ENCODE measurements at places on chromosomes 16 and 17.

GRCh38 chr17:48907713-48908046, 527 bp upstream of the UBE2Z start:
- no peak for DNase-seq

DNA sequence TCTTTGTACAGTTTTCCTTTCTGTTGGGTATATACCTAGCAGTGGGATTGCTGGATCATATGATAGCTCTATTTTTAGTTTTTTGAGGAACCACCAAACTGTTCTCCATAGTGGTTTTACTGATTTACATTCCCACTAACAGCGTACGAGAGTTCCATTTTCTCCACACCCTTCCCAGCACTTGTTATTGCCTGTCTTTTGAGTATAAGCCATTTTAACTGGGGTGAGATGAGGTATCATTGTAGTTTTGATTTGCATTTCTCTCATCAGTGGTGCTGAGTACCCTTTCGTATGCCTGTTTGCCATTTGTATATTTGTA, 887 bp upstream of the EVI2B start:
- DNase-seq, result no peak

DNA sequence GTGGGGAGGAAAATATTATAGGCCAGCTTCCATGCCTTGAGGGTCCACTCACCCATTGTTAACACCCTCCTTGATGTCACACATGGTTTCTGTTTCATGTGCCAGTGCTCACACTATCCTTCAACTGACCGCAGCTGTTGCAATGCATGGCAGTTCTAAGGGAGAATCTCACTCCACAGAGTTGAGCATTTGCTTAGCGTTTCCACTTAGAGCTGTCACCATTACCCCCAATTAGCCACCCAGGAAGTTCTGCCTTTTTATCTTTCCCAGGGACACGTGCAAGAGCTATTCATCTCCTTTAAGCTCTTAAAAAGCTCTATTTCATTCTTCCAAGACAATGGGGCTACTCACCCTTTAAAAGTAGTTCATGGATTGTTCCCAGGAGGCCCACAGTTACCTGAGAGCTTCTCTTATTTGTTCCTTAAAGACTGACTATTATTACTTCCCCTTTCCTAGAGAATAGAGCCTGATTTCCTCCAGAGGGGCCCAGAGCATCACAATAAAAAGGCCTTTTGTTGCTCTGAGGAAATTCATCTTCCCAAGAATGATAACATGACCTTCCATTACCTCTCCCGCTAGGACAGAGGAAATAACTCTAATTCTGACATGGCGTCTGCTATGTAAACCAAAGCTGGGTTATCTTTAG, 126.8 kb downstream of the CACNG3 start:
- DNase-seq, result no peak

DNA sequence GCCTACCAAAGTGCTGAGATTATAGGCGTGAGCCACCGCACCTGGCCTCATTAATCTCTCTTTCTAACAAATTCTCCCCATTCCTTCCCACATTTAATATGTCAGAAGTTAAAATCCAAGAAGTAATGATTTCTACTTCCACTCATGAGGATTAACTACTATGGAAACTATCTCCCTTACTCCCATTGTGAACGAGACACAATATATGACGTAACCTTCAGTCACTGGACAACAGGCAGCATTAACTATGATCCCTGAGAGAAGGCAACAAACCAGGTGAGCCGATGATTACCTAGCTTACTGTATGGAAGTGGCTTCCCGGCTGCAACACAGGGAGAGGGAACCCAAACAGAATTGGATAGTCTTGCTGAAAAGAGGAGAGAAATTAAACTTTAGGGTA, 20.0 kb downstream of the GLG1 start:
- DNase-seq, result no peak

- DNase-seq, result no peak
Observed at GRCh38 chr17:43399839-43400328, 1.1 kb downstream of the ARL4D start.

DNA sequence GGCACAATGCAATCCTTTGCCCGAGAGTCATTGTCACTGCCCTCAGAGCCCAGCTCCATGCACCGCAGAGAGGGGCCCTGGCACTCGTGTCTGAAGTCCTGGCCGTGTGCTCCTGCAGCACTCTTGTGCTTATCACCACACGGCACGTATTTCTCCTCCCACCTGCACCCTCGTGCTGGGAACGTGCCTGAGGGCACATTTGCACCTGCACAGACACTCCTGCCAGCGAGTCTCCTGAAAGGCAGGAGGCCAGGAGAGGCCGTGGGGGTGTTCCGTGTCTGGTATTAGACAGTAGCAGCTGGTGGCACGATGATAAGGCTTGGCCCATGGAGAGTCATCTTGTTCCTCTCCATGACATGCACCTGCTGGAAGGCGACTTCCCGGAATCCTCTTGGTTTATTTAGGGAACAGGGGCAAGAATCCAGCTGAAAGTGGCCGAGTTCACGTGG, 3.4 kb upstream of the ACSF3 start:
- DNase-seq, result no peak

- no peak for DNase-seq
Observed at GRCh38 chr17:79683365-79683764, 47.4 kb upstream of the ENPP7 start.

DNA sequence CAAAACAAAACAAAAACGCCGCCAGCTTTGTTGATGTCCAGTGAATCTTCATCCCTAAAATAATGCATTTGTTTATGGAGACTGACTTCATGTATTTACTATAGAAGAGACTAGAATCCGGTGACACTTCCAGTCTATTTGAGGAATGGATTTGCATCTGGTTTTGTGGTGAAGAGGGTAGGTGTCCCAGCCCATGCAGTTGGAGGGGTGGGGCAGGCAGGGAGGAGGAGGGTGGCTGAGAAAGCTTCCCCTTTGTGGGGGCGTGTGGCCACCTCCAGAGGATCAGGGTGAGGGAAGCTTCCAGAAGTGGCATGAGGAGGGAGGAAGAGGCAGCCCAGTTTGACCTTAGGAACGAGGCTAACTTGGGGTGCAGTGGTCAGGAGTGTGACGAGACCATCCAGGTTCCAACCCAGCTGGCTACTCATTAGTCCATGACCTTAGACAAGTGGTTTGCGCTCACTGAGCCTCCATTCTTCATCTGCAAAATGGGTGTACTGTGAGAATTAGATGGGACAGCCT, 69.5 kb downstream of the CMIP start:
- DNase-seq, result no peak

DNA sequence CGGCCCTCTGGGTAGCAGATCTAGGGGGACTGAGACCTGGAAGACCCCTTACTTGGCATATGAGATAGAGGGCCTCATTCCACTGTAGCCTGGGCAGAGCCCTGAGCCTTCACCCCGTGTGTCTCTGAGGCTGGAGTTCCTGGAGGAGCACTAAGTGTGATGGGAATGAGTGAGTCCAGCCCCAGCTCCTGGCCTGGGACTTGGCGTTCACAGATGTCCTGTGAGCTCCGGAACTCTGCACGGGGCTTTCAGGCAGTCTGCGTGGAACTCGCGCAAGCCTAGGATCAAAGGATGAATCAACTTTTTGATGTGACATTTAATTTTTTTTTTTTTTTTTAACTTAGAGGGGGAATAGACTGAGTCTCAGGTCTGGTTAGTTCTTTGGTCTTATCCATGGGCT, 1.8 kb downstream of the NKD1 start:
- no peak for DNase-seq

DNA sequence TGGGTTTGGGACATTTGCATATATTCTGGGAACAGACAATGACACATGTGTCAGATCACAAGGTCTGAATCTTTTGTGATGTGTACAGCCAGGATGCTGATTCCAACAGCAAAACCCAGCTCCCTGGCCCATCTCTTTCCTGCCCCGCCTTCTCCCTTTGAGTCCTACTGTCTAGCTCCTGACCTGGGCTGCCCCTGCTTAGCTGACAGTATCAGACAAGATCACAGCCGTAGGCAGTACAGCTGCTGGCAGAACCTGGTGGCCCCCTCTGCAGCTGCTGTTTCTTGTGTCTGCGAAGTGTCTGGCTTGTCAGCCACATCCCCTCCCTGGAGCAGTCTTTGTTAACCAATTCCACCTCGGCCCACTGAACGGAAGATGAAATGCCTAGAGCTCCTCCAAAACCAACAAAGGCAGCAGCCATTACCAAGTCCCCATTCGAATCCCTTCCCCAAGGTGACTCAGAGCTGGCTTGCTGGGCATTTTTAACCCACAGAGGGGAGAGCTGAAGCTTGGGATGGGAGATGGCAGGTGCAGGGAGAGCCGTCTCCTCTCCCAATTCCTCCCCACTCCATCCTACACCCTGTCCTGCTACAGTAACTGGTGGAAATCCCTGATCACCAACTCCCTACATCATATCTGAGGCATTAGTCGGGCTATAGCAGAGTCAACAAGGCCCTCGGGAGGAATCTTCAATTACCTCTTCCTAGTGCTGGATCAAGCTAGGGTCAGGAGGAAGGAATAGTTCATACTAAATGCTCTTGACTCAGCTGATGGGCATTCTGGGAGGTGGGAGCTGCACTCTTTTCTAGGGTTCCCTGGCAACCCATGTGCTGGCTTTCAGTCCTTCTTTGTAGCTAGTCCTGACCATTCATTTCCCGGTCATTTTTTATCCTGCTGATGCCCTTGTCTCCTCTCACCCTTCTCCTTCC, 5.8 kb downstream of the PIPOX start:
- no peak for DNase-seq

GRCh38 chr17:16477255-16477654, 14.7 kb downstream of the LRRC75A start:
- DNase-seq, result no peak

- DNase-seq, result no peak
Observed at GRCh38 chr17:2453866-2454265, 53.0 kb upstream of the MNT start.

GRCh38 chr17:77124192-77124889, 16.4 kb upstream of the SEC14L1 start:
- DNase-seq, result no peak

- DNase-seq, result no peak
Observed at GRCh38 chr16:53971616-53972015, 267.7 kb downstream of the FTO start.

DNA sequence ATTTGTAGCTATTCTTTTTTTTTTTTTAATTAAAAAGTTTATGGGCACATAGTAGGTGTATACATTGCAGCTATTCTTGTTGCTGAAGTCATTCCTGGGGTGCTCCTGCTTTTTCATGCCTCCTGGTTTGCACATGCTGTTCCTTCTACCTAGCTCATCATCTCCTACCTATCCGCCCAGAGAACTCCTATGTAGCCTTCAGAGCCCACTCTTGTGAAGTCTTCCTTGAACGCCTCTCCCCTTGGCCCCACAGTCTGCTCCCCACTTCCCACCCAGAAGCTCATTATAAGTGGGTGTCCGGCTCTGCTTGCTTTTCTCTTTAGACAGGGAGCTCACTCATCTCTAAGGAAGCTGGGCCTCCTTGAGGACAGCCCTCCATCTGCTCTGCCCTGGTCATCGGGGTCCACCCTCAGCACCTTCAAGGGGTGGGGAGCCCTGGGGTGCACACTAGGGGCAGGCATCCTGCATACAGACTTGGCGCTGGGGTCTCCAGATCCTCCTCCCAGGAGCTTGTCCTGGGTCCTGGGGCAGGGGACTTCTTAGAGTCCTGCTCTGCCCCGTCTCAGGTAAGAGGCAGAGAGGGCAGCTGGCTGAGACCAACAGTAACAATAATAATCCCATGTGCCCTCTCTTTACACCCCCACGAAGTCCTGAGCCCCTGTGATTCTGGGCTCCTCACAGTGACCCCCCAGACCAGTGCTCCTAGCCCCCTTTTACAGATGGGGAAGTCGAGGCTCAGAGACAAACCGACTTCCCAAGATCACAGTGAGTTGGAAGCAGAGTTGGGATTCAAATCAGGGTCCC, 3.5 kb upstream of the B9D1 start:
- DNase-seq, result no peak

- DNase-seq, result no peak
Observed at GRCh38 chr16:58732545-58733247, 1.4 kb downstream of the GOT2 start.

- DNase-seq, result no peak
Observed at GRCh38 chr17:49513641-49514040, 18.5 kb downstream of the NGFR start.

DNA sequence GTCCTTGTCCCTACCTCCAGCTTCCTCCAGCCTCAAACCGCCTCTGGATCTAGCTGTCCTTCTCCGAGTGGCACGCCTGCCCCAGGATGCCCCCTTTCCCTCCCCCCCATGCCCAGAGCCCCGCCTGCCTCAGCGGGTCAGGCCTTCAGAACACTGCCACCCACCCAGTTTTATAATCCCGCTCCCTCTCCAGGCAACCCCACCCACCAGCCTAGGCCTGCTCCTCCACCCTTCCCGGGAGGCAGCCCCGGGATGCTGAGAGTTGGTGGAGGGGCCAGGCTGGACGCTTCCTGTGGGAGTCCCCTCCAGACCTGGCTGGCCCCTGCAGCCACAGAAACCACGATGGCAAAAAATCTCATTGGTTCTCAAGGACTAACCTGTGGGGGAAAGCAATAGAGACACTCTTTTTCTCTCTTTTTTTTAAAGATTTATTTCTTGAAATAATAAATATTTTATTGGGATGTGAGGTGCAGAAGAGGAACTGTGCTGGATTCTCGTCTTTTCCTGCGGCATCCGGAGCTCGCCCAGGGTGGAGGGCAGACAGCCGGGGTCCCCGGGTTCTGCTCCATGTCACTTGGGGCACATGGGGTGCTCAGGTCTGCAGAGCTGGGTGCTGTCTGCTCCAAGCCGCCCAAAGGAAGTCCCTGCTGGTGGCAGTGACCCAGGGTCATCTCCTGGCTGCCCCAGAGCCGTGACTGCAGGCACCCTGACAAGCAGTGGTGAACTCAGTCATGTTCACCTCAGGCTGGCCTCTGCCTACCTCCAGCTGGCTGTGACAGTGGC, 81.9 kb downstream of the MGAT5B start:
- no peak for DNase-seq

GRCh38 chr16:24820522-24820921, 25.2 kb upstream of the SLC5A11 start:
- no peak for DNase-seq

DNA sequence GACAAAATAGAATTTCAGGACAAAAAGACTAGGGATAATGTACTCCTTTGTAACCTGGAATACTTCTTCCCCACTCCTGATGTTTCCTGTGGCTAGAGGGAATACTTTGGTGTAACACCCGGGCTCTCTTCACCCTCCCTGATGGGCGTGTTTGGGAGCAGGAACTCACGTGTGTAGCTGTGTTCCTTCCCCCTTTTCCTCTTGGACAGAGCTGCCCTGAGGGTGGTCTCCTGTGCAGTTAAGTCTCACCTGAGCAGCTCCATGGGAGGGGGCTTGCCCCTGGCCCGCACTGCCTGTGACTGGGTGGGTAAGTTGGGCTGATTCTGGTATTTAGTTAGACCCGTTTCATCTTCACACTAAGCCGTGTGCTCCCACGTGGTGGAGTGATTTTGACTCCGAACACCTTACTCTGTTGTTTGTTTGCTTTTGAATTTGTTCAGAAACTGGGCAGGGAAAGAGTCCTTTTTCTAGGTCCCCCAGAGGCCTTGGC, 87.9 kb downstream of the OR1D5 start:
- DNase-seq, result no peak

DNA sequence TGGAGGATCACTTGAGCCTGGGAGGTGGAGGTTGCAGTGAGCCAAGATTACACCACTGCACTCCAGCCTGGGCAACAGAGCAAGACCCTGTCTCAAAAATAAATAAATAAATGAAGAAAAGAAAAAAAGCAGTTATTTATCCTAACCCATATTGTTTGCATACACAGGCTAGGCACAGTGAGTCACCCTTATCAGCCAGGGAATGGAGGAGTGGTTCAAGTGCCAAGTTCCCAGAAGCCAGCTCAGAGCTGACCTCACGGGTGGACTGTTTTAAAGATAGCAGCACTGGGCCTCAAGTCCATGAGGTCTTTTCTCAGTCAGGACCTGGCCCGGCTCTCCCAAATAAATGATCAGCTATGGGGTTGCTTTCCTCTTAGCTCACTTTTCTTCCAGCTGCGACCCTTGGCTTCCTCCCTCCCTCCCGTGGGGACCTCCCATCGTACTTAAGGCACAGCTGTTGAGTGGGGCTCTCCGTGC, 22.6 kb upstream of the MGAT5B start:
- no peak for DNase-seq
